Smooth muscle cell of the coronary artery (primary cell): ENCODE measurements at places on chromosomes 11 and 22. TPM values are rescaled to one million over a fixed set of nuclear protein-coding genes. Genes with fewer than 3 reads are reported as not detected.

PICK1 gene
- 12.1 and 15.7 TPM in 2 replicates for total RNA-seq

OR52H1 gene
- total RNA-seq = 0.38 and 1.2 TPM in 2 replicates

SORL1 gene
- total RNA-seq = 0.38 and 0.59 TPM in 2 replicates

STK33 gene
- total RNA-seq = 0.35 and 0.45 TPM in 2 replicates

OR52I1 gene
- not detected in 2 replicates for total RNA-seq

TPST2 gene
- 30.1 and 70.8 TPM in 2 replicates for total RNA-seq

CXCR5 gene
- total RNA-seq = not detected in 2 replicates

C11orf98 gene
- total RNA-seq = 7.3 and 54.1 TPM in 2 replicates

FGF19 gene
- total RNA-seq = not detected in 2 replicates

TRPM5 gene
- total RNA-seq = not detected in 2 replicates

LDHAL6A gene
- total RNA-seq = not detected in 2 replicates

RAG1 gene
- total RNA-seq = 0.12 and 0.60 TPM in 2 replicates

GCAT gene
- total RNA-seq = 12.1 and 37.7 TPM in 2 replicates

OR52E6 gene
- total RNA-seq = not detected in 2 replicates

RIC3 gene
- total RNA-seq = not detected in 2 replicates

HOATZ gene
- total RNA-seq = not detected in 2 replicates

HTR3A gene
- not detected in 2 replicates for total RNA-seq

SCGB1A1 gene
- not detected in 2 replicates for total RNA-seq

GTSE1 gene
- total RNA-seq = 1.8 TPM in 1 of 2 replicates, not detected in the other

MRGPRE gene
- not detected in 2 replicates for total RNA-seq

SAA1 gene
- 0.45 TPM in 1 of 2 replicates, not detected in the other for total RNA-seq

CD44 gene
- 107 and 449 TPM in 2 replicates for total RNA-seq

FGF3 gene
- not detected in 2 replicates for total RNA-seq

MMP13 gene
- total RNA-seq = not detected in 2 replicates

OR8D1 gene
- total RNA-seq = not detected in 2 replicates

KCNK7 gene
- 0.23 TPM in 1 of 2 replicates, not detected in the other for total RNA-seq

SLC22A6 gene
- not detected in 2 replicates for total RNA-seq

MPEG1 gene
- total RNA-seq = not detected in 2 replicates

CRACR2B gene
- total RNA-seq = 0.45 and 0.70 TPM in 2 replicates
